Ecto neural progenitor cell (in vitro differentiated cells): ENCODE measurements at places on chromosomes 3 and 15.

DNA sequence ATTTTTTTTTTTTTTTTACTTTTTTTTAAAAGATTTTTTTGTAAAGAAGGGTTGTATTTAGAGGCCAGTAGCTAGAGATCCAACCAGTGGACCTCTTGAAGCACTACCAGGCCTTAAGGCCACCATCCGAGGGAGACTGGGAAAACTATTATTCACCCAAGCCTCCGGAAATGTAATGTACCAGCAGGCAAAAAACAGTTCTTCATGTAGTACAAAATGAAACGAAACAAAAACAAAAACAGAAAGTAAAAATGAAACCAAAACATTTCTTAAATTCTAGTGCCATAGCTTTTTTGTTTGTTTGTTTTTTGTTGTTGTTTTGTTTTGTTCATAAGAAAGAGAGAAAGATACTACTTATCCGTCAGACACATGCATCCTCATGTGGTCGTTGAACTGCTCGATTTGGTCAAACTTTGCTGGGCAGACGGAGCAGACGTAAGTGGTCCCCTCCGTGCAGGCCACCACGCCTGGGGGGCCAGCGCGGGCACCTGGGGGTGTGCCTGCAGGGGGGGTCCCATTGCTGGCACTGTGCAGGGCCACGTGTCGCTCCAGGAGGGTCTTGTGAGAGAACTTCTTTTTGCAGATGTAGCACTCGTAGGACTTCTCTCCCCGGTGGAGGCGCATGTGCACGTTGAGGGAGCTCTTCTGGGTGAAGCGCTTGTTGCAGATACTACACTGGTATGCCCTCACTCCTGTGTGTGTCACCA lies 45.0 kb downstream of the TIGIT start:
- no peak for DNase-seq

DNA sequence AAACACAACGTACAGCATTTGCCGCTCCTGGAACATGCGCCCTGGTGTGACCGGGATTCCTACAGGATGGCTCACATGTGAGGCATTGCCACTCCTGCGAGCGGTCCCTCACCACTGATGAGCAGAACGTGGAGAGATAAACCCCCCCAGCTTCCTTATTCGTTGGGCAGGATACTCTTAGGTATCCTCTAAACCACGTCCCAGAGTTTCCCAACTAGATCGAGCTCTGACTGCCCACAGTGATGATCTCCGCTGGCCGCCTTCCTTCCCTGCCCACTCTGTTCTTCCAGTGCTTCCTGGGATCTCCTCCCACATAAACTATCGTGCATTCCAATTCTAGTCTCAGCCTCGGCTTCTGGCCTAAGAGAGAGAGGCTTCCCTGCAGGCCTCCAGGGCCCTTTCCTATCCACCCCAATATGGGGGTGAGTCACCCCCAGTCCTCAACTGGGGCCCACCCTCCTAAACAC lies 91.8 kb downstream of the TOP2B start:
- DNase-seq, result no peak

- DNase-seq, result no peak
These were observed 239.3 kb downstream of the FEZF2 start for GRCh38 chr3:62134061-62134496.

DNA sequence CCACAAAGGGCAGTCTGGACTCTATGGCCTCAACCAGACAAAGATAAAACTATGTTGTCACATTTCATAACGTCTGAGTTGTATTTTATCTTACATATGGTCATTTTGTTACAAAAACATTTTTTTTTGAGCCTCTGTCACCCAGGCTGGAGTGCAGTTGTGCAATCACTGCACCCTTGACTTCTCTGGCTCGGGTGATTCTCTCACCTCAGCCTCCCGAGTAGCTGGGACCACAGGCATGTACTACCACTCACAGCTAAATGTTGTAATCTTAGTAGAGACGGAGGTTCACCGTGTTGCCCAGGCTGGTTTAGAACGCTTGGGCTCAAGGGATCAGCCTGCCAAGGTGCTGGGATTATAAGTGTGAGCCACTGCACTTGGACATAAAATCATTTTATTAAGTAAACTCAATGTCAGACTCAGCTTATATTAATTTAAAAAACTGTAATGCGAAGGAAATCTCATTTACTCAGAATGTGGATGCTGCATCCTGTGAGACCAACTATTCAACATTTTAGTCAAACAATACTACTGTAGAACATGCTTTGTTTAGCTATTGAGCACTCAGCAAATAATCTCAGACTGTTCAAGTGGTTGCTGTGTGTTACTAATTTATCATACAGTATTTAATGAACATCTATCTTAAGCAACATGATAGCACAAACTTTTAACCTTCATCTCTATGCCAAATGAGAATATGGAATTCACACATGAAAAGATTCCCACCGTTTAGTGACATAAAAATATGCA lies 209.2 kb downstream of the TBL1XR1 start:
- DNase-seq, result no peak

GRCh38 chr3:115785782-115786181 lies 162.5 kb downstream of the GAP43 start:
- no peak for DNase-seq

DNA sequence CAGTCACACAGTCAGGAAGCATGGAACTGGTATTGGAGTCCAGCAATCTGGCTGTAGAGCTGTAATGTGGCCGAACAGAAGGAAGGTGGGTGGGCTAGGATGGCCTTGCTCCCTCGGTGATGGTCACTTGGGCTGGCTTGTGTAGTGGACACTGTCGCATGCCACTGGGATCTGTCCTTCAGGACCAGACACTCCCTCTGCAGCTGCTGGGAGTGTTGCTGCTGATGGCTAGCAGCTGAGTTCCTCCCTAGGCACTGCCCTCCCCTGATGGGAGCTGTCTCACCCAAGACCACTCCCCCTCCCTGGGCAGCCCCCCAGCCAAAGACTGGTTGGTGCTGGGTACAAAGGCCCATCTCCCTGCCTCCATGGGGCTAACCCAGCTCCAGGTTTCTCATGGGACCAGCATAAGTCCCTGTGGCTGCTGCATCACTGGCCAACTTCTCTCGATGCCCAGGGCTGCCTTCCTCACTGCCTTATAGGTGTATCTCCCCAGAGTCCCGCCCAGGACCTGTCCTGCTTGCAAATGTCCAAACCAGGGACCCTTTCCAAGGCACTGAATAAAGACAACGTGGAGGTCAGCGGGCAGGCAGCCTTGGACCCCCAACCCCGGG lies 48.4 kb downstream of the WNT7A start:
- no peak for DNase-seq

DNA sequence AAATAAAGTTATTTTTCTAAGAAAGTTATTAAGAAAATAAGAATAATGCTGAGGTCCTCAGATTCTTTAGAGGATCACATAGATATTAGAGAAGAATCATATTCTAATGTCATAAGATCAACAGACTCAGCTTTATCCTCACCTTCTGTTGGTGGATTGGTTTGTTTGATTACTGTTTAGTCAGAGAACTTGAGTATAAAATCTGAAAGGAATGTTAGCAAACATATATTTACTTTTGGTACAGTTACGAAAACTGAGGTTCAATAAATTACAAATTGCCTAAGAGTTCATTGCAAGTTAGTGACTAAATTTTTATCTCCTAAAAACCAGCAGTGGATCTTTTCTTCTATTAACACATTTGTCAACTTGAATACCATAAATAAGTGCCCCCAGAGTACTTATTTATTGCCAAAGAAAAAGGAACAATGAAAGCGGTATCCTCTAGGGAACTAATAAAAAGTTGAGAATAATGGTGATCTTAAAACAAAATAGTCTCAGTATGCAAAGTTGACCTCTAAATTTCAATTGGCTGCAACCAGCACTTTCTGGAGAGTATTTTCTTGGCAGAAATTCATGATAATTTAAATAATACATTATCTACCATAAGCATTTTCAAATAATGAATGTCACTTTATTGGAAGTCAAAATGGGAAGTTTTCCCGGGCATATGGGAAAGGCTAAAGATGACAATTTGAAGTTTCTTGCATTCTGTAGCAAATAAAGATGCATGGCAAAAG lies 296.8 kb downstream of the OTOL1 start:
- no peak for DNase-seq

GRCh38 chr15:72047020-72047419 lies 70.9 kb downstream of the MYO9A start:
- DNase-seq, result no peak

DNA sequence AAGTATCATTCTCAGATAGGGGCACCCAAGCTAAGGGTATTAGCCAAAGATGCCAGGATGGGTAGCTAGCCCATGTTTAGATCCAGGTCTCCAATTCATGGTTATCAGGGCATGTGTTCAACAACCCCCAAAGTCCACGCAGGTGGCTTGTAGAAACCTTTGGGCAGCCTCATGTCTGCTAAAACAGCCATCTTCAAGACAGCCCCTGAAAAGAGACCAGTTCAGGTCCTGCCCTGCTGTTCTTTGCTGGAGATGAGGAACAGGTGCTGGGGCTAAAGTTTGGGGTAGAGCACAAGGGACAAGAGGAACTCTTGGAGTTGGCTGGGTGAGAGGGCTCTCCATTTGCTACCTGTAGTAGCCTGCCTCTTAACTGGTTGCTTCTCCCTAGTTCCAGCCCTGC lies 4.6 kb downstream of the PPM1M start:
- no peak for DNase-seq

DNA sequence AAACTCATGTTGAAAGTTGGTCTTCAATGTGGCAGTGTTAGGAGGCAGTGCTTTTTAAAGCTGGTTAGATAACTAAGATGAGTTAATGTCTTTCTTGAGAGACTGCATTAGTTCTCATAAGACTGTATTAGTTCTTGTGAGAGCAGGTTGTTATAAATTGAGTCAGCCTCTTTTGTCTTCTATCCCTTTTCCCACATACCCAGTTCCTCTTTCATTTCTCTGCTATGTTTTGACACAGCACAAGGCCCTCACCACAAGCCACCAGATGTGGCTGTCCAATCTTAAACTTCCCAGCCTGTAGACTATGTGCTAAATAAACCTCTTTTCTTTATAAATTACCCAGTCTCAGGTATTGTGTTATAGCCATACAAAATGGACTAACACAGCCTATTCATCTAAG lies 94.6 kb upstream of the SNTN start:
- no peak for DNase-seq

DNA sequence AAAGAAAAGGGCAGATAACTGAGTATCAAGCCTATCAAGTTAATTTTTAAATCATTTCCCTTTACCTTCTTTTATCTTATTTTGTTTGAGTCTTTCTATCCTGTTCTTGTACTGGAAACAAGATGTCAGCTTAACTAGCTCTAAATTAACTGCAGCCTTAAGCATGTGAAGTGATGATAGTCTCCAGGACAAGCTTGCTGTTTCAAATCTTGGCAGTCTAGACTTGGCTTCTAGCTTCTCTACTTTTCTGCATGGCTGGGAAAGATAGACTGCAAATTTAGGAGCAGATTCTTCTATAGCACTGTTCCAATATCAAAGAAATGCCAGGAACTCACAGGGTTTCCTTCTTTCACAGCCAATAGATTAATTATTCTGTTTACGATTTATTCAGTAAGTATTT lies 1034.4 kb downstream of the TUSC7 start:
- DNase-seq, result no peak

DNA sequence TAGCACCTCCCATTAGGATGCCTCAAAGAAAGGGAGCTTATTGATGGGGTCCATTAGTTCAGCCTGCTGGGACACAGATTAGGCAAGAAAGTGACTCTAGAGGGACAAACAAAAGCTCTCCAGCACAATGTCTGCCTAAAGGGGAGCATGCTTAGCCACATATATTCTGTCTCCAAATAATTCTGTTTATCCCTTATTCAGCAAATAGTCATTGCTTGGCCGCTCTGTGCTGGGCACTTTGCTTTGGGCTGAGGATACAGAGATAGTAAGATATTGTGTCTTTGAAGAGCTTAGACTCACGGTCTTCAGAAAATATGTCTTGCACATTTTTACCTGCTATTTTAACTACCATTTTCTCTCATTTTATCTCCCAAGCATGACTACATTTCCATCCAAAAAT lies 159.8 kb downstream of the SYNPR start:
- DNase-seq, result no peak

DNA sequence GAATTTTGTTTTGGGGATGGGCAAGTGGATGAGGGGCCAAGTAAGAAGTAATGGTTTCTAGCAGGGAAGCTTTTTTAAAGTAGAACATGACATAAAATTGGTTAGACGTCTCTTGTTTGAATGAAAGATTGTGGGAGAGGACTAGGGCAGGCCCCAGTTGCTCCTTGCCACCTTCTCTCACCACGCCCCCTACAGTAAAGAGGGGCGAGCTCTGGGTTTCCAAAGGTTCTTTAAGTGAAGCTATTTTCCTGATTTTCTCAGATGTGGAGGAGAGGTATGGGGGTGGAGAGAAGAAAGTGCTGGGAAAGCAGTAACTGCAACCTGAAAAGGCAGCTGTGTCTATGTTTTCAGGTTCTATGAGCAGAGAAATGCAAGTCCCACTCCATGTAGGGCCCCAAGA lies 32.6 kb upstream of the SKIL start:
- DNase-seq, result no peak

DNA sequence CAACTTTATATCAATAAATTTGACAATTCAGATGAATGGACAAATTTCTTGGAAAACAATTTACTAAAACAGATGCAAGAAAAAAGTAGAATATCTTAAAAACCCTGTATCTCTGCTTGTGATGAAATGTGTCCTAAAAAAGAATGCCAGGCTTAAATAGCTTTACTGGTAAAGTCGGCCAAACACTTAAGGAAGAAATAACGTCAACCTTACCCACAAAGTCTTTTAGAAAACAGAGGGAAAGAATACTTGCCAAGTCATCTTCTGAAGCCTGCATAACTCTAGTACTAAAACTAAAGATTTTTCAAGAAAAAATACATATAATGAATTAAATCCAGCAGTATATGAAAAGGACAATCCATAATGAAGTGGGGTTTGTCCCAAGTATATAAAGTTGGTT lies 111.1 kb downstream of the RASA2 start:
- DNase-seq, result no peak

GRCh38 chr15:58864602-58865424 lies 68.7 kb downstream of the SLTM start:
- peak; percentile 61 for DNase-seq

DNA sequence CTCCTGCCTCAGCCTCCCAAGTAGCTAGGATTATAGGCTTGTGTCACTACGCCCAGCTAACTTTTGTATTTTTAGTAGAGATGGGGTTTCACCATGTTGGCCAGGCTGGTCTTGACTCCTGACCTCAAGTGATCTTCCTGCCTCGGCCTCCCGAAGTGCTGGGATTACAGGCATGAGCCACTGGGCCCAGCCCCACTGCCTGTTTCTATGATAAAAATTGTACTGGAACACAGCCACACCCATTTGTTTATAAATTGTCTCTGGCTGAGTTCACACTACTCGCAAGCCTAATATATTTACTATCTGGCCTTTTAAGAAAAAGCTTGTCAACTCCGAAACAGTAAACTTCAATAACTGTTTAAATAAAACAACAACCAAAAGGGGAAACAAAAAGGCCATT lies 309.4 kb upstream of the WNT5A start:
- no peak for DNase-seq

GRCh38 chr3:147872568-147872967 lies 463.4 kb downstream of the ZIC1 start:
- DNase-seq, result no peak

DNA sequence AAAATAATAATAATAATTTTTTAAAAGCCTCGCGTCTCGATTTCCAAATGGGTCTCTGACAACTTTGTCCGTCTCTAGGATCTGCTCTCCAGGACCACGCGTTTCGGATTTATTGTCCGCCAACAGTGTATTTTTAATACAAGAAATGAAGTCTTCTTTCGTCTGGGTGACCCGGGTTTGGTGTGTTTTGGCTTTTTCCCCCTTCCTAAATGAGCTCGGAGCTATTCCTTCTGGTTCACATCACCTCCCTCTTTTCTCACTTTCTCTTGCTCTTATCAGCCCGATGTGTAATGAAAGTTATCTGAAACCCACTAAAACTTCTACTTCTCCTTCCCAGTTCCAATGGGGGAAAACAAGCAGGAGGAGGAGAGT lies 516.7 kb downstream of the MECOM start:
- DNase-seq, result no peak
